ENCODE measurements at places on chromosomes 5 and 9.

DNA sequence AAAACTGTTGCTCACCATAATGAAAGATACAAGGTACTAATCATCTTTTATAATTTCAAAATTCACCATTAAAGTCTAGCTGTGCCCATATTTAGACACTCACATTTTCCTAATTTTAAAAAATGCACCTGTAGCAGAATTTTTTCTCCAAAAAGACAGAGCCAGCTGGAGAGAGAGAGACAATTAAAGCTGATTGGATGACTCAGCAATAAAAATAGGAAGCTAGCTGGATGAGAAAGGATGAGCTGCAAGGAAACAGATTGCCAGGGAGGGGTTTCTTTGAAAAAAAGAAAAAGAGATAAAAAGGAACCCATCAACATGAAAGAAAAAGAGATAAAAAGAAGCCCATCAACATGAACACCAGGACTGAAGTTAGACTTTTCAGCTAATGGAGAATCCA is 73.8 kb downstream of the HCN1 start:
- DNase-seq: no peak

DNA sequence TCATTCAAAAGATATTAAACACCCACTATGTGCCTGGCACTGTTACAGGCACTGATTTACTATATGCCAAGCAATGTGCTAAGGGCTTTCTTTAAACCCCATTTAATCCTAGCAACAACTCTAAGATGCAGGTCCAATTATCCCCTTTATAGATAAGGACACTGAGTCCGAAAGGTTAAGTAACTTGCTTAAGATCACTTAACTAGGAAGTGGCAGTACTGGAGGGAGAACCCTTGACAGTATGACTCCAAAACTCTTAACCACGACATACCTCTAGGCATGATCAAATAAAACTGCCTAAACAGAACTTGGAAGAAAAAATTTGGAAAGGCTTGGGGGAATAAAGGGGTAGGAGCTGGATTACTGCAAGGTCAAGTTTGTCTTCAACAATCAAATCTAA is 1.7 kb downstream of the RAB14 start:
- DNase-seq: no peak

DNA sequence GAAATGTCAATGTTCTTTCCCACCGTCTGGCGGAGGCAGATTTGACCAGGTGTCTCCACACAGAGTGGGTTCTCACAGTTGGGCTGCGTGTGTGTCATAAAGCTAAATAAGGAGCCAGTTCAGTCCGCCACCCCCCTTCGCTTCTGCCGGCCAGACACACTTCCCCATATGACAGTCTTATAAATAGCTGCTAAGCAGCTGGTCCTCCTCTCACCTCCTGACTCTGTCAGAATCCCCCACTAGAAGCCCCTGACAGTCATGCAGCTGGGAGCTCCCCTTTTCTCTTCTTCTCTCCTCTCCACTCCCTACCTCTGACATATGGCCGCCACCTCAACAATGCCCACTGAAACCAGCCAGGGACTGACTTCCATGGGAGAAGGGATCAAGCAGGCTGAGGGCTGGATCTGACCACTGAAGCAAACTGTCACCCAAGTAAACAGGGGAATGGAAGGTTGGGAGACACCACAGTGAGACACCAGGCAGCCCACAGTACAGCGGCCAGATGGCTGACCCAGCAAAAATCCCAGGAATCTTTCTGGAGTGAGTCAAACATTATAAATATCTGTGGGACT is 141.9 kb upstream of the EFNA5 start:
- no peak for DNase-seq

DNA sequence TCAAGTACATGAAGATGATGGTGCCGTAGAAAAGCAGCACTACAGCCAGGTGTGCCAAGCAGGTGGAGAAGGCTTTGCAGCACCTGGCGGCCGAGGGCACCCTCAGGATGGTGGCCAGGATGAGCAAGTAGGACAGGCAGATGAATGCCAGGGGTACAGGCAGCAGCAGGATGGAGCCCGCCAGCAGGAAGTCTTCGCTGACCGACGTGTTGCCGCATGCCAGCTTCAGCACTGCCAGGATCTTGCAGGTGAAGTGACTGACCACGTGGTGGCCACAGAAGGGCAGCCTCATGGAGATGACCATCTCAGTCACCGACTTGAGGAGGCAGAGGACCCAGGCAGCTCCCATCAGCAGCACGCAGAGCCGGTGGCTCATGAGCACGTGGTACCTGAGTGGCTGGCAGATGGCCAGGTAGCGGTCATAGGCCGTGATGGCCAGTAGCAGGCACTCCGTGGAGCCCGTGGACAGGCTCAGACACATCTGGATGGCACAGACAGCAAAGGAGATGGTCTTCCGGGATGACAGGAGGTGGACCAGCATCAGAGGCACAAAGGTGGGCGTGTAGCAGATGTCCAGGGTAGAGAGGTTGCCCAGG is 482 bp downstream of the OR13J1 start:
- no peak for DNase-seq

- peak; percentile 12 for DNase-seq
Observed at GRCh38 chr9:90880669-90881068, 79.0 kb downstream of the SYK start.

GRCh38 chr9:95725045-95725444 is 150.4 kb upstream of the ERCC6L2 start:
- DNase-seq: no peak

DNA sequence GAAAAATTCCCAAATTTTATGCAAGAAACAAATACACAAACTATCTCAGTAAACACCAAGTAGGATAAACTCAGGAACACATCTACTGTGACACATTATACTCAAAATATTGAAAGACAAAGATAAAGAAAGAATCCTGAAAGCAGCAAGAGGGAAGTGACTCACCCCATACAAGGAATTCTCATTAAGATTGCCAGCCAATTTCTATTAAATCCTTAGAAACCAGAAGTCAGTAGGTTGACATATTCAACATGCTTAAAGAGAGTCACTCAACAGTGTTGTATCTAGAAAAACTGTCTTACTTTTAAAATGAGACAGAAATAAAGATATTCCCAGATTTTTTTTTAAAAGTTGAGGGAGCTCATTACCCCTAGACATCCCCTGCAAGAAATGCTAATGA is 15.5 kb downstream of the SPATA31E1 start:
- no peak for DNase-seq

DNA sequence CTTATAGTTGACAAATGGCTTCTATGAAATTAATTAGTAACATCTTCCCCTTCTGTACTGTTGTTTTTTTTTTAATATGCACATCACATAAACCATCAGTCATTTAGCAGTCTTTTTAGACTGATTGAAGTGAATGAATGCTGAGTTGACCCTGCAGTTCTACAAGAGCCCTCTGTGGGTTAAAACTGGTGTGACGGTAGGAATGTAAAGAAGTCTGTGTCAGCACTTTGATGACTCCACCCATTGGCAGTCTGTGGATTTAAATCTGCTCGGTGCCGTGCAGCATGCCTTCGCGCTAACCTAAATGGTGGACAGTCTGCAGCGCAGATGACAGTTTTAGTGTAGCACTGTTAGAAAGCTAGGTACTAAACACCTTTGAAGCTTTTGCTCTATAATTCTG is 3.1 kb downstream of the GTF3C4 start:
- peak; percentile 44 for DNase-seq

- no peak for DNase-seq
Observed at GRCh38 chr5:6220346-6221088, 157.8 kb downstream of the MED10 start.

DNA sequence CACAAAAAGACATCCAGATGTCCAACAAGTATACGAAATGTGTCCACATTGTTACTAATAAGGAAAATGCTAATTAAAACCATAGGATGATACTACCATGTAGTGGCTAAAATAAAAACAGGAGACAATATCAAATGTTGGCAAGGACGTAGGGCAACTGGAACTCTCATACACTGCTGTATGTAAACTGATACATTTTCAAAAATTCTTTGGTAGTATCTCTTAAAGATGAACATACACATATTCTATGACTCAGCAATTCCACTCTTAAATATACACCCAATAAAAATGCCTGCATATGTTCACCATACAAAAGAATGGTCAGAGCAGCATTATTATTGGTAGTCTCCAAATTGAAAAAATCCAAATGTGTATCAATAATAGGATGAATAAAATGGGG is 2.9 kb upstream of the CCDC180 start:
- DNase-seq: no peak

- no peak for DNase-seq
Observed at GRCh38 chr9:77386187-77386586, 208.9 kb downstream of the VPS13A start.

GRCh38 chr5:151096001-151096373 is 15.2 kb upstream of the TNIP1 start:
- no peak for DNase-seq

Data from germinal center (tissue), 1 donor.